ENCODE measurements at places on chromosomes 1 and 21.
A peak's percentile ranks its signal among the peaks of the same experiment; 100 is the strongest.

DNA sequence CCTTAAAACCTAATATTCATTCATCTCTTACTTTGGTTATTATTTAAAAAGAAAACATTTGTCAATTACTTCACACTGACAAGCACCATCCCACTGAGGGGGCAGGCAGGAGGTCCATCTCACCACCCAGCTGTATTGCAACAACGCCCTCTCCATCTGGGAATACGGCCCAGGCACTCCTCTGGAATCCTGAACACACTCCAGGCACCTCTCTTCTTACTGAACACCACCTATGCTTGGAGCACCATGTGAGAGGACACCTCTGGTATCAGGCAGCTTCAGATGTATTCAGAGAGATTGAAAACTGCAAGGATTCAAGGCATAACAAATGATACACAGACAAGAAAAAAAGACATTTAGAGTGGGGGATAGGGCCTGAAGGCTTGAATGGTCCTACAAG is 147.1 kb downstream of the CACNA1E start:
- no peak for DNase-seq

DNA sequence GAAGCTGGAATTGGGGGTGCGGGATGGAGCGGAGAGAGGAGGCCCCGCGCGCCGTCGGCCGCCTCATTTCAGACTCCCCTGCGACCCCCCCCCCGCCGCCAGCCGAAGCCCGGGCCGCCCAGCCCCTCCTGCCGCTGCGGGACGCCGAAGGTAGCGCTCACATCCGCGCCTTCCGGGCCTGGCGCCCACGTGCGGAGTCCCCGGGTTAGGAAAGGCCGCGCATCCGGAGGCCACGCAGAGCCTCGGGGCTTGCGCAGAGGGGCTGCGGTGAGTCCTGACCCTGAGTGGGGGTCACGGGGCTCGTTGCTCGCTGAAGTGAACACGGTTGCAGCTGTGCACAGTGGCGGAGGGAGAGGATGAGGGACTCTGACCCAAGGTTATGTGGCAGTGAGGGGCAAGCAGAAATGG is 552 bp upstream of the ZNF496 start:
- DNase-seq = peak; percentile 18

DNA sequence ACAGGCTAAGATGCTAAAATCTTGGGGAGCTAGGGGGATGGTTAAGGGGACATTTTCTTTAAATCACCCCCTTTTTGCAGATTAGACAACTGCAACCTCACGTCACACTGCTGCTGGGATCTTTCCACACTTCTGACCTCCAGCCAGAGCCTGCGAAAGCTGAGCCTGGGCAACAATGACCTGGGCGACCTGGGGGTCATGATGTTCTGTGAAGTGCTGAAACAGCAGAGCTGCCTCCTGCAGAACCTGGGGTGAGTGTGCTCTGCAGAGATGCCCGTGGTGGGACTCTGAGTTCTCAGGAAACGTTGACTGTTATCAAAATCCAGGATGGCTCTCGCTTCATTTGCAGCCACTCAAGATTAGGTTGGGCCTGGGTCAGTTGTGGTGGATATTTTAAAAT is 13.3 kb downstream of the OR2B11 start:
- DNase-seq = no peak

- no peak for DNase-seq
Measured at GRCh38 chr21:33393348-33393747, 9.9 kb upstream of the IFNGR2 start.

DNA sequence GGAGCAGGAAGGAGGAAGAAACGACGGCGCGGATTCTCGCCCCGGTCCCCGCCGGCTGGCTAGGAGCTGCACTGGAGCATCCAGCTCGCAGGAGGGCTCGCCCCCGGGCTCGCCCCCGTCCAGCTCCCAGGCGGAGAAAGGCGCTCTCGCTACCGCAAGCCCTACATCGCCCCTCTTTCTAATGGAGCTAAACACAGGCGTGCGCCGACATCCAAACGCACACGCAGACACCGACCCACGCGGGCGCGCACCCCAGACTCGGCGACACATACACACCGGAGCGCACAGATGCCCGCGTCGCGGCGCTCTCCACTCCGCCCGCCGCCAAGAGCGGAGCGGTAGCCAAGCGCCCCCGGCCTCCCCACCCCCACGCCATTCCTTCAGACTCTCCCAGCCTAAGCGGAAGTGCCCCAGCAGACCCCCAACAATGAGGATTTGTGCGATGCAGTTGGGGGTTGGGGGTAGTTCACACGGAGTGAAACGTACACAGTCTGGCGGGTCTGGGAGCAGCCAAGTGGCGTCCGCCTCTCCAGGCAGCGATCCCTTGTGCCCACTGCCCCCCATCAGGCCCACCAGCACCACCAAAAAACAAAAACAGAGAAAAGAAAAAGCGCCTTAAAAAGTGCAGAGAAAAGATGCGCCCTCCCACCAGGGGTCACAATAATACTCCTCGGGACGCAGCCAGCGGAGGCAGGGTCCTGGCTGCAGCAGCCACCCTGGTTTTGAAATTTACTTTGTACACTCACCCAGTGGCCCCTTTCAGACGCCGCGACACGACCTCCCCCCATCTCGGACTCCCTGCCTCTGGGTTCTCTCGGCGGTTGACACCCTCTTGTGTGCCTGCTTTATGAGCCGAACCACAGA is 1.4 kb downstream of the DAB1 start:
- no peak for DNase-seq

All from activated CD8-positive, alpha-beta memory T cell treated with anti-CD3 and anti-CD28 coated beads for 1 hour (primary cell).